ENCODE measurements at places on chromosomes 3 and 15.
A peak's percentile ranks its signal among the peaks of the same experiment; 100 is the strongest.

- DNase-seq = no peak
Measured at GRCh38 chr3:31903686-31904431, 77.2 kb downstream of the OSBPL10 start.

- DNase-seq = no peak
Measured at GRCh38 chr3:143712522-143712921, 135.7 kb downstream of the SLC9A9 start.

GRCh38 chr3:170274641-170275040 lies 52.4 kb downstream of the PRKCI start:
- DNase-seq = no peak

- no peak for DNase-seq
Measured at GRCh38 chr3:195068084-195069080, 202.6 kb downstream of the XXYLT1 start.

DNA sequence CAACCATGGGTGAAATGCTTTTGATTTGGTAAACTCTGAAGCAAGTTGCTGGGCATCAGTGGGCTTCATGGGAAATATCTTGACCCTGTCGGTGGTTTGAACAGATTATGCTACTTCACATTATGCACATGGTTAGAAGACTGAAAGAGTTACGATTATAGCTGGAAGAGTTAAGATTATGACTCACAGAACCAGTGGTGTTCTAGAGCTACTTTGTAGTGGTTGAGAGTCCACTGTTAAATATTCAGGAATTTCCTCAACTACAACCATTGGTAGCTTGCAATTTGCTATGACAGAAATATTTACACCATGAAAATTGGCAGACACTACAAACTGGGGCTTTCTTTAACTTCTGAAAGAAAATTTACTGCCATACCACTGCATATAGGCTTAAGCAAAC lies 99.3 kb downstream of the GADL1 start:
- DNase-seq = no peak

DNA sequence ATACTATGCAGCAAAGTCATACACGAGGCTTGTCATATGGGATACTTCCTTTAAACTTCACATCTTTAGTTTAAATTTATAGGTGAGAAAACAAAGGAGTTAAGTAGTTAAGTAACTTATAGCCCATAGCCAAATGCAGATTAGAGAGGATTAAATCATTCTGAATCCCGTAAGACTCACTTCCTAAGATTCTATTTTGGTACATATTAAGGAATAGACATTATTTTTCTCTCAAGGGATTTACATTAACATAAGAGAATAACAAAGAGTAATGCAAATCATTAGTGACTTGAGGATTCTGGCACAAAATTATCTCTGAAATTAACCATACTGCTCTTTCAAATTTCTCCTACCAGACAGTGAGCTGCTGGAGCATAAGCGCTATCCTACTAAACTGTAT lies 747.4 kb upstream of the ARPP21 start:
- no peak for DNase-seq

- DNase-seq = no peak
Measured at GRCh38 chr3:123869165-123869564, 15.0 kb downstream of the MYLK start.

GRCh38 chr15:48644467-48644826 lies 1.1 kb downstream of the FBN1 start:
- no peak for DNase-seq

GRCh38 chr15:69475769-69476358 lies 23.2 kb downstream of the RPLP1 start:
- peak; percentile 76 for DNase-seq

GRCh38 chr3:114939920-114940319 lies 207.2 kb downstream of the ZBTB20 start:
- no peak for DNase-seq
